ENCODE measurements at places on chromosomes 2 and 18.

- DNase-seq = no peak
Observed at GRCh38 chr2:59249441-59250306, 1008.5 kb upstream of the FANCL start.

DNA sequence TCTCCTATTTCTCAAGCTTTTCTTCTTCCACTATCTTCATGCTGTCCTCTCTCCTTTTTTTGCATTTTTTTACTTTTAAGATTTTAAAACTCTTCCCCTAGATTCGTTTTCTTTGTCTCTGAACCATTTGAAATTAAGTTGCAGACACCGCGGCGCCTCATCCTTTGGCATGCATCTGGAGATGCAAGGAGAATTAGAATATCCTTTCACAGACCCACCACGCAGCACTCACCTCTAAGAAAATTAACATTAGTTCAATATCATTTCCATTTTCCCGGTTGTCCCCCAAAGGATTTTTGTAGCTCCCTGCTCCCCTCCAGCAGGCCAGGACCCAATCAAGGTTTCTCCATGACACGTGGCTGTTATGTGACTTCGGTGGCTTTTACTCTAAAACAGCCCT is 88.8 kb downstream of the C1QL2 start:
- DNase-seq = no peak

DNA sequence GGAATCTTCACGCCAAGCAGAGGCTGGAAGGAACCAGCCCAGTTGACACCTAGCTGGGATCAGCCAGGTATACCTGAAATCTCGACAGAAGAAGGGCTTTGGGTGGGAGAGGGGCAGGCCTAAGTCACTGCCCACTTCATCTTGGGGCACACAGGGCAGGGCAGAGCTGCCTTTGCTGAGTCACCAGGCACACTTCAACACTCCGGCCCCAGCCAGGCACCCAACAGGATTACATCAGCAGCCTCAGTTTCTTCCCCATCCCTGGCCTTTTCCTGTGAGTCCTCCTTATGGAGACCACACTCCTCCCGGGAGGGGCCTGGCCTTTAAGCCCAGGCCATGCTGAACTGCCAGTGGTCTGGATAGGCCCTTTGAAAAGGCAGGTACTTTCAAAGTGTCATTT is 201.7 kb upstream of the HS6ST1 start:
- DNase-seq = no peak

GRCh38 chr18:2111456-2111855 is 459.8 kb downstream of the METTL4 start:
- DNase-seq = no peak

DNA sequence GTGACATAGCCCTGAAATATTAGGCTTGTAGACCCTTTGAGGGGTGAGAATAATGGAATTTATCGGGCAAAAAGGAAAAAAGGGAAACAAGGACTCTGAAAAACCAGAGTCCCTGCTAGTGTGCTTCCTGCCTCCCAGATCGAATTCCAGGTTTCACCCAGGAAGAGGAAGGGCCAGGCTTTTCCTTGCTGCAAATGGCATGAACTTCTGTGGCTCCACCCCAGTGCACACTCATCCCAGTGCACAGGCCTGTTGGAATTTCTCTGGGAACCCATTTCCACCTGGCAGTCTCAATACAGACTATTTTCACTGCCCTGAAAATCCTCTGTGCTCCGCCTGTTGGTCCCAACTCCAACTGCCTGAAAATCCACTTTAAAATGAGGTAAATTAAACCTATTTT is 29.9 kb downstream of the C18orf54 start:
- no peak for DNase-seq

DNA sequence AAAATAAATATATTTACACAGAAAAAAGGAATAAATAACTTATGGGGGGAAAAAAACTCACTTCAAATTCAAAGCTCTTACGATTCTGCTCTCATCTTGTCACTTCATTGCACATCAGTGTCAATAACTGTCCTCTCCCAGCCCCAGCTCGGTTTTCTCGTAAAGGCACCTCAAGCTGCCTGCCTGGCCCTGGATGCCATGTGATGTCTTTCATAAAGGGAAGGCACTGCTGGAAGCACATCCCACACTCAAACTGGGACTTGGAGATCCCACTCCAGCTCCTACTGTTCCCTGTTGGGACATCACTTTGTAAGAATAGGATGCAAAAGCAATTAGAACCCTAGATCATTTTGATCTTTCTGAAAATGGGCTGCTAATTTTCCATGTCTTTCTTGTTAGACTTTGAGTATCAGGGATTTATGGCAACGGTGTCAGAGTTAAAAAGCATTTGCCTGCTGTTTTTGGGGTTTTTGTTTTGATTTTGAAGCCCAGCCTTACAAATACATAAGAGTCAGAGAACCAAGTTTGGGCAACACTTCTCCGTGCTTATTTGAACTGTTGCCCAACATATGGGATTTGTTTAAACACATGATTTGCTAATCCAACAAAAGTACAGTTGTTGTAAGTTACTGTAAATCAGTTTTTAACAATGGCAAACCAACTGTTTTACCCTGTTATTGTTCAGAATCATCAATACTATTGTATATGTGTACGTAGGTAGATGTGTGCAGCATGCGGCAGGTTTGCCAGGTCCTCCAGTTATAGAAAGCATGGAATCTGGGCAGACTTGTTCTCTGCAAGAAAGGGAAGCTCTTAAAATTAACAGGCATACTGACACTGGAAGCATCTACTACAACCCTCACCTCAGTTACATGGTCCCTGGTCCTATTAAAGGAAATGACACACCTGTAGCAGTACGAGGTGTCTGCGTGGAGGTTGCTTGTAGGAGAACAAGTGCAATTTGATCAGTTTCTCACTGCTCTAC is 20.6 kb downstream of the SERTAD2 start:
- no peak for DNase-seq

DNA sequence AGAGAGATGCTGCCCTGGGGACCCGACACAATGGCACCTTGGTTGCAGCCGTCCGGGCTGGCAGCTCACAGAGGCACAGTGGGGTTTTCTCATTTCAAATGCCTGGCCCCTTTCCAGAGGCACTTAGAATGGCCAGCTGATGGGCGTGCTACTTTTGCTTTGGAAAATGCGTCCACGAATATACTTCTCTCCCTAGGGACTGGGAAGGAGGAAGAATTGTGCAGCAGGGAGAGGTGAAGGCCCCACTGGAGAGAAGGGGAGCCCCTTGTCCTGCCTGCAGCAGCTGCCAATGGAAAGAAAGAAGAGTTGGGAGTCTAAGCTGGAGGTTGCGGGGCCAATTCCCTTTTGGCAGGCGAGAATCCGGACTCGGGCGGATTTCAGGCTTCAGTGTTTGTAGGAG is 1.1 kb upstream of the MAL start:
- no peak for DNase-seq

DNA sequence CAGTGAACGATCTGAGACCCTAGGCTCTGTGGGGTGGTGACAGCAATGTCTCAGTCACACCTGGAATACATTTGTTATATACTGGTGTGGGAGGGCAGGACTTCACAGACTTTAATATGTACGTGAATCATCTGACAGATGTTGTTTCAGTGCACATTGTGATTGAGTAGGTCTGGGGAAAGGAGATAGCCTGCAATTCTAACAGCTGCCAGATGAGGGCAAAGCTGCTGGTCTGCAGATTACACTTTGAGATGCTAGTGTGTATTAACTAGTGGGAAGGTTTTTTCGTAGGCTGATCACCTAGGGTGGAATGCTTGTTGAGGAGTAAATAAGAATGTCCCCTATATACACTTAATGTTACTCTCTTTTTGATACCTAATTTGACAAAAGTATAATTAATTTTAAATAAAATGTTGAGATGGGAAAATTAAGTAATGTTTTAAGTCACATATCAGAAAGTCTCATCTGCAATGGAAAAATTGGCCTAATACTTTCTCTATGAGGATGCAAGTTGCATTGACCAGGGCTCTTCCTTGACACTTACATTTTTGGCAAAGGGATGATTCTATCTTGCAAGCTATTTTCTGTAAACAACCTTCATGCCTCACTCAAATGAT is 496.9 kb upstream of the HNMT start:
- no peak for DNase-seq

GRCh38 chr2:235621736-235622135 is 127.9 kb downstream of the AGAP1 start:
- no peak for DNase-seq

DNA sequence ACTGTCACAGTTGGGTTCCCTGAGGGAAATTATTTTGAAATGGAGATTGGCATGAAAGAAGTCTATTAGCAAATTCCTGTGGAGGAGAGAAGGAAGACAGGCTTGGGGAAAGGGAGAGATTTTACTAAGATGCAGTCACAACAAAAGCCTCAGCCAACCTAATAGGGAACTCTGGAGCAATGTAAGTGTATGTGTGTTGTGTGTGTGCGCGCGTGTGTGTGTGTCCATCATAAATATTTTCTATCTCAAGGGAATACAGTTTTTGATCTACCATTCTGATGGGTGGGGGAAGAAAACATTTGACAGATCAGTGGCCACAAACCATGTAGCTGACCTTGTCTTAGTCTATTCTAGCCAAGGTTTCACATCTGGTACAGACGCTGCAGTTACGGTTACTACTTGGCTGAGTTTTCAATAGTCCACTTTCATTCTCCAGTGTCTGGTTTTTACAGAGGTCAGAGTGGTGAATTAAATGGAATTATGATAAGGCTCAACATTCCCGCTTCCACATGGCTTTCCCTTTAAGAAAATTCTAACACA is 72.6 kb downstream of the MREG start:
- DNase-seq = no peak

DNA sequence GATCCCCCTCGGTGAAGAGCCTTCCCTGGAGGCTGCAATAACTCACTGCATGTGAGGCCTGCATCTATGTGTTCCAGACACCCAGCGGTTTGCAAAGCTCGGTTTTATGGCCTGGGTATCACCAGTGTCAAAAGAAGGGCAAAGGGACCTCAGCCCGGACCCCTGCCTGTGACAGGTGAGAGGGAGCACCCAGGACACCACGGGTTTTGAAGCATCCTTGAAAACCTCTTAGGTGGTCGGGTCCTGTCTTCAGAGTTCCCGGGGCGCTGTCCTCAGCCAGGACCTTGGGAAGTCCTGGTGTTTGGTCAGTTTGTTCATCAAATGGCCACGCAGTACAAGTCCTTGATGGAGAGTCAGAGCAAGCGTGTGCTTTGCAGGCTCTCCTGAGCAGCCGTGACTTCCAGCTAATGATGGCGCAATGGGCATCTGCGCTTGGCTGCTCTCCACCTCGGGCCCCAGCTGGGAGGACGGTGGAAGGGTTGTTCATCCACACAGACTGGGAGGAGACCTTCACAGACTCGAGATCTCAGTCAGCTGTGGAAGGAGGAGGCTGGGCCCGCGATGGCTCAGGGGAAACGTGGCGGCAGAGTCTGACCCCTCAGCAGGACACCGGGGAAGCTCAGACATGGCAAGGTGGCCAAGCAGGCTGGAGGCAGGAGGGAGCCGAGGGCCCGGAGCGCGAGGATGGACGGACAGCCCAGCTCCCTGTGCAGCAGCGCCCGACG is 113.1 kb upstream of the GPC1 start:
- DNase-seq = no peak

GRCh38 chr18:79614211-79614955 is 65.2 kb upstream of the CTDP1 start:
- DNase-seq = peak; percentile 60

DNA sequence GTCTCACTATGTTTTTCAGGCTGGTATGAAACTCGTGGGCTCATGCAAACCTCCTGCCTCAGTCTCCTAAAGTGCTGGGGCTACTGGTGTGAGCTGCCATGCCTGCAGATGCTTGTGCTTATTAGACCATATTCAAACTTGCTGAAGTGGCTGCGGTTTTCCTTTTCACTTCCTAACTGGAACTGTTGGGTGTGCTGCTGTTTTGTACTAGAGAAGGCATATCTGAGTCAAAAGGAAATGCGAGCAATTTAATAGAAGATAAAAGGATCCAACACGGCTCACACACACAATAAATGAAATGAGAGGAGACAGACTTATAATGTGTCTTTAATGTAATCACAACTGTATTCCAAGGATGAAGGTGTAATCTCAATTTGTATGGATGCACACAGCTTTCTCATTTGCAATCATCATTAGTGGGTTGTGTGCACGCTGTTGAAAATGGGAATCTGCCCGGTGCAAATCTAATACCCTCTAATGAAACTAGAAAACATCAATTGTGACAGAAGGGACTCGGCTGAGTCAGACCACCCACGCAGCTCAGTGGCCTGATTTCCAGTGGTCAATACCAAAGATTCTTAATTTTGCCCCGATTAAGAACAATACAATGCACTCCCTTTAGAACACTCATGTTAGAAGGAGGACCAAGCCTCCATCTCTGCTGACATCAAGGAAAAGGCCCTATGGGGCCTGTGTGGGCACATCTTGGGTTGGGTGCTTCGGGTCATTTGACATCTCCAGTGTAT is 532.7 kb downstream of the TDRD15 start:
- no peak for DNase-seq

DNA sequence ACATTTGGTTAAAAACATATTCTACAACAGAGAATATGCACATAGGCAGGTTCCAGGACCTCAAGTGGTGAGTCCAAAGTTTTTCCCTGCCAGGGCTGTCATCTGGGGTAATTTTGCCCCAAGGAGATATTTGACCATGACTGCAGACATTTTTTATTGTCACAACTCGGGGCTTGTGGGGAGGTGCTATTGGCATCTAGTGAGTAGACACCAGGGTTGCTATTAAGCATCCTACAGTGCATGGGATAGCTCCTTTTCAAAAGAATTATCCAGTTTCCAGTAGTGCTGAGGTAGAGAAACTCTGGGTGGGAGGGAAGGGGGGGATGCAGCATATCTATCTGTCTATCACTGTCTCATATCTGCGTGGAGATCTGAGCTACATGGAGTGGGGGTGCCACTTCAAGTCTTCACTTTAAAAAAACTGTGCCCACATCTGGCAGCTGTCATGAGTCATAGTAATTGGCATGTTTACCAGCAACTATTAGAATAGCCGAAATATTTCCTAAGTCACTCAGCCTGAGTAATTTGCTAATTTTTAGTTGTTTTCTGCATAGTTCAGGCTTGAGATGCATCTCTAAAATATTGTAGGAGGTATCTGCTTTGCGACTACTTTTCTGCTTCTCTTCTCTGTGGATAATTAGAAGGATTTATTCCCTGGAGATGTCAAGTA is 254.0 kb upstream of the RBMS1 start:
- no peak for DNase-seq

- DNase-seq = peak; percentile 68
Observed at GRCh38 chr2:70946832-70947442, 11.2 kb downstream of the ATP6V1B1 start.

- DNase-seq = no peak
Observed at GRCh38 chr2:86364894-86365293, 27.5 kb upstream of the REEP1 start.

GRCh38 chr2:150911766-150912280 is 349.8 kb downstream of the RBM43 start:
- DNase-seq = peak; percentile 75
